Activated B cell treated with CpG ODN at 0.5 μM for 24 hours (primary cell): ENCODE measurements at places on chromosomes 13 and 19.

- DNase-seq: no peak
Observed at GRCh38 chr13:110932588-110932987, 17.7 kb upstream of the ANKRD10 start.

GRCh38 chr19:21483589-21484170 is 21.7 kb upstream of the ZNF429 start:
- no peak for DNase-seq

- no peak for DNase-seq
Observed at GRCh38 chr19:18122424-18122823, 24.8 kb downstream of the MAST3 start.

- DNase-seq: no peak
Observed at GRCh38 chr13:110197471-110197870, 109.5 kb downstream of the COL4A1 start.

DNA sequence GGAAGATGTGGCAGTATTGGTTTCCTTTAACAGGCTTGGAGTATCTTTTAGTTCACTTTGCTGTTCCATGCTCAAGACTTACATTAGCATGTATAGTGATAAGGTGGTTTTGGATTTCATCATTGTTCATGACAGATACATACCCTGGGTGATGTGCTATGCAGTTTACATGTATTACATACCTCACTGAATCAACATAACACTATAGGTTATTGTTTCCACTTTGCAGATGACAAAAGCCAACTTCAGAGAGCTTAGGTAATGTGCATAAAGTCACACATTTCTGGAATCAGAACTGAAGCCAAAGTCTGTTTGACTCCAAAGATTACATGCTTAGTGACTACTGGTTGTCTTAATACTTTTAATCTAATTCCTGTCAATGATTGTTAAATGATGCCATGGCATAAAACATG is 7.1 kb downstream of the COMMD6 start:
- DNase-seq: no peak

DNA sequence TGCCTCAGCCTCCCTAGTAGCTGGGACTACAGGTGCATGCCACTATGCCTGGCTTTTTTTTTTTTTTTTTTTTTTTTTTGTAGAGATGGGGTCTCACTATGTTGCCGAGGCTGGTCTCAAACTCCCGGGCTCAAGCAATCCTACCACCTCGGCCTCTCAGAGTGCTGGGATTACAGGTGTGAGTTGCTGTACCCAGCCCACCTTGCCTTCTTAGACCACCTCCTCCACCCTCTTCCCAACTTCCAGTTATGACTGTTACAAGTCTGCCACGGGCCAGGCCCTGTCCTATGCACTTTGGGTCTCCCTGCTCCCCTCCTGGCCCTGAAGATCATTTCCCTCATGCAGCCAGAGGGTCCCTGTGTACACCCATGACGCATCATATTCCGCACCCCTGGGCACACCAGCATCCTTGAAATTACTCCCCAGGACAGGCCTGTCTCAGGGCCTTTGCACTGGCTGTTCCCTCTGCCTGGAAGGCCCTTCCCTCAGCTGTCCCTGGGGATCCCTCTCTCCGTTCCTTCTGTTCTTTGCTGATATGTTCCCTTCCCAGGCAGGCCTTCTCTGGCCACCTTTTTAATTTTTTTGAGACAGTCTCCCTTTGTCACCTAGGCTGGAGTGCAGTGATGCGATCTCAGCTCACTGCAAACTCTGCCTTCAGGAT is 3.0 kb downstream of the LGALS4 start:
- no peak for DNase-seq

DNA sequence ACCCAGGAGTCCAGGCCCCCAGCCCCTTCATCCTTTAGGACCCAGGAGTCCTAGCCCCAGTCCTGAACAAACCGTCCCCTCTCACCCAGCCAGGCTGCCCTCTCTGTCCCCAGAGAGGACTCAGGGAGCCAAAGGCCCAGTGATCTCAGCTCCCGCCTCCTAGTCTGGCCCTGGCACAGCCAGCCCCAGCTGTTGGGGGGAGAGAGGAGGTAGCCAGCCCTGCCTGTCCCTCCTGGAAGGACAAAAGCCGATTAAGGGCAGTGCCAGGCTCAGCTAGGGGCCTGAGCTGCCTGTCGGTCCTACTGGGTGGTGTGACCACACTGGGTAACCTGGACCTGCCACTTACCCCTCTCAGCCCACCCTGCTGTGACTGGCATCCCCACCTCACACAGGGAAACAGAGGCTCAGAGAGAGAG is 14.5 kb downstream of the LIPE start:
- DNase-seq: no peak

GRCh38 chr19:37999309-38000213 is 92.6 kb downstream of the SIPA1L3 start:
- no peak for DNase-seq

- DNase-seq: no peak
Observed at GRCh38 chr13:23140492-23140891, 40.3 kb upstream of the SGCG start.

DNA sequence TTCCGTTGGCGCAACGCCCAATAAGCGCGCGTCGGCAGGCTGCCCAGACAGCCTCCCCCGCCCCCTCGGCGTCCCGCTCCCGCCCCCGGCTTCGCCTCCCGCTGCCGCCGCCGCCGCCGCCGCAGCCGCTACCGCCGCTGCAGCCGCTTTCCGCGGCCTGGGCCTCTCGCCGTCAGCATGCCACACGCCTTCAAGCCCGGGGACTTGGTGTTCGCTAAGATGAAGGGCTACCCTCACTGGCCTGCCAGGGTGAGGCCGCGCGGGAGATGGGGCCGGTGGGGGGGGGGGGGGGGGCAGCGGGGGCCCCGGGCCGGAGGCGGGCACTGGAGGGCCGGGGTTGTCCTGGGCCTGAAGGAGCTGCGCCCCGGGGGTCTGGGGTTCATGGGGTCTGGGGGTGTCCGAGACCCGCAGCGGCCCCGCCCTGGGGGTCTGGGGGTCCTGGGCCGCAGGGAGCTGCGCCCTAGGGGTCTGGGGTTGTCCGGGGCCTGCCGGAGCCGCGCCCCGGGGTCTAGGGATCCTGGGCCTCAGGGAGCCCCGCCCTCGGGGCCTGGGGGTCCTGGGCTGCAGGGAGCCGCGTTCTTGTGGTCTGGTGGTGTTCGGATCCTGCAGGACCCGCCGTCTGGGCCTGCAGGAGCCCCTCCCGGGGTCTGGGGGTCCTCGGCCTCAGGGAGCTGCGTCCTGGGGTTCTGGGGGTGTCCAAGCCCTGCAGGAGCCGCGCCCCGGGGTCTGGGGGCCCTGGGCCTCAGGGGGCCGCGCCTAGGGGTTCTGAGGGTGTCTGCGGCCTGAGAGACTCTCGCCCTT is at the start of gene HDGFL2:
HDGFL2 (plus strand) TSS at position 124 of the 801 bp plus-strand sequence; CDS start at position 178, 54 bp downstream.
- peak; percentile 88 for DNase-seq

- DNase-seq: no peak
Observed at GRCh38 chr13:108733022-108733560, 103.7 kb downstream of the MYO16 start.

- no peak for DNase-seq
Observed at GRCh38 chr19:36151144-36152018, 866 bp downstream of the COX7A1 start.

DNA sequence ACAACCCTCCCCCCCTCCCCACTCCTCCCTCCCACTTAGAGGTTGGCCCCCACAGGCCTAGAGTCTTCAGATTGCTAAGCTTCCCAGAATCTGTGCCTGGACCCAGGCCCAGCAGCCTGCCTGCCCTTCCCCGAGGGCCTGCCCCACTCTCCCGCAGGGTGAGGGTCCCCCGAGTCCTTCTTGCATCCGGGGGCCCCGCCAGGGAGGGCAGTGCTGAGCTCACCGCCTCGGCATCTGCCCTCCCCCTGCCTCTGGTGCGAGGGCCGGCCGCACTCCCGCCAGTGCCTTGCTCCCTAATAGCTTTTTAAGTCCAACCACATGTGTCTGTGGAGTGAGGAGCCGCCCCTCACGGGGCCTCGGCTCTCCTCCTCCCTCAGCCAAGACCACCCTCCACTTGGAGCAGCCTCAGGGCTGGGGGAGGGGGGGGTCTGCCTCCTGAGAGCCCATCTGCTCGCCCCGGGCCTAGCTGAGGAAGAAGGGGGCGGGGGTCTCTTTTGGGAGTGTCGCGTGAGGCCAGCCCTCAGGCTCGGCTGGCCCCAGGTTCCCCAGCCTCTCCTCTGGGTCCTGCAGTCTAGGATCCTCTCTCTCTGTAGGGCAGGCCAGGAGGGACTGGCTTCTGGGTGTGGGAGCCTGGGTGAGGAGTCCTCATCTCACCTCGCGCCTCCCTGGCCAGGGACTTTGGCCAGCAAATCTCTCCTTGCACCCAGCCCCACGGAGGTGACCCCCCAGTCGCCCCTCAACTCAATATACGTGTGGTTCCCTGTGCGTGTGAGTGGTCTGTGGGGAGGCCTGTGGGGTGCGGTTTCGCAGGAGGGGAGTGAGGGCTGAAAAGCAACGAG is 47.2 kb downstream of the LYL1 start:
- no peak for DNase-seq

DNA sequence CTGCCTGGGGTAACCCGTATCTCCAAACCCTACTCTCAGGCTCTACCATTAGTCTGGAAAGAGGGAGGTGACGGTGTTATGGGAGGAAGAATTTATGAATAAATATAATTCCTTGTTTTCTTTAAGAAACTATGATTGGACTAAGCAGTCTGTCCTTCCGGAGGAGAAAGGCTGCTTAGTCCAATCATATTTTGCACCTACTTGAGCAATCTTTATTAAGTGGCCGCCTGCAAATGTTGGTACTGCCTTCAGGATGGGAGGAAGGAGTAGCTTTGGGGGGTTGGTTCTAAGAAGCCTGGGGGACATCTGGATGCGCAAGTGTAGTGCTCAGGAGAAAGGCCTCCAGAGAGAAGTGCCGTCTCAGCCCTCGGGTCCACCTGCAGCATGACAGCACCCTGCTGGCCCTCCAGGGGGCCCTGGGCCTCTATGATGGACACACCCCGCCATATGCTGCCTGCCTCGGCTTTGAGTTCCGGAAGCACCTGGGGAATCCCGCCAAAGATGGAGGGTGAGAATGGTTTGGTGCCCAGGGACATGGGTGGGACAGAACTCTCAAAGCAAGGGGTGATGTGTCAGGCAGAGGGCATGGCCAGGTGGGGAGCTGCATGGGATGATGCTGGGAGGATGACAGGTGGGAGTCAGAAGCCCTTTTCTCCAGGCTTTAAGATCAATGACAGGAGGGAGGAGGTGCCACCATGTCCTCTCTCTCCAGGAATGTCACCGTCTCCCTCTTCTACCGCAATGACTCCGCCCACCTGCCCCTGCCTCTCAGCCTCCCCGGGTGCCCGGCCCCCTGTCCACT is 4.1 kb downstream of the ACP4 start:
- DNase-seq: no peak

DNA sequence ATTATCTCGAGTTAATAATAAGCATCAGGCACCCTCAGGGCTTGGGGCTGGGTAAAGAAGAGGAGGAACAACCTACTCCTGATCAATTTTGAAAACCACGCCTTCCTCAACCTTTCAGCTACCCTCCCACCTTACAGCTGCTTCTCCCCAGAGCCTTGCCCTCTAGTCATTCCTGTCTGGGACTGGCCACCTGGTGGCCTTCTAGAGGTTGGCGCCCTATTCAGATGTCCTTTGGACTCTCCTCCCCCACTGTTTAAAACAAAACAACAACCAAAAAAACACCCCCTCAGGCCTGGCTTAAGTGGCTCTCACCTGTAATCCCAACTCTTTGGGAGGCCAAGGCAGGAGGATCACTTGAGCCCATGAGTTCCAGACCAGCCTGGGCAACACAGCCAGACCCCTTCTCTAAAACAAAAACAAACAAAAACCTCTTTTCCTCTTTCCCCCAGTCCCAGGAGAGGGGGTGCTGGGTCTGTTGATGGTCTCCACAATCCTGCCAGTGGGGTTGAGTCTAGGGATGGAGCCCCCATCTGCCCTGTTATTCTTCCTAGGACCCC is 62.3 kb downstream of the CCDC70 start:
- no peak for DNase-seq

DNA sequence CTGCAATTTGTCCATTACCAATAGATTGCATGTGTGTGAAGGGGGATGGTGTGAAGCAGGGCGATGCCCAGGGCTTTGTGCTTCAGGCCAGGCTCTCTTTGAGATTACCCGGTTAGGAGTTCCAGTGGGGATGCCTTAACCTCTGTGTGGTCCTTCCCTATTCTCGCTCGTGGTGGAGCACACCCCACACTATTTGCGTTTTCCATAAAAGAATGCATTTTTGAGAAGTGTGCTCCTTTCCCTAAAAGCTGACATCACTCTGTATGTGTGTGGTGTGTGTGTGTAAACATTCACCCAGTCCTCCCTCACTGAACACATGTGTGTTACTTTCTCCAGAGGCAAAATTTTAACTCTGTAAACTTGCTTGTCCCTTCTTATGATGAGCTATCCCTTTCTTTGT is 308.3 kb downstream of the SLC7A1 start:
- DNase-seq: no peak

DNA sequence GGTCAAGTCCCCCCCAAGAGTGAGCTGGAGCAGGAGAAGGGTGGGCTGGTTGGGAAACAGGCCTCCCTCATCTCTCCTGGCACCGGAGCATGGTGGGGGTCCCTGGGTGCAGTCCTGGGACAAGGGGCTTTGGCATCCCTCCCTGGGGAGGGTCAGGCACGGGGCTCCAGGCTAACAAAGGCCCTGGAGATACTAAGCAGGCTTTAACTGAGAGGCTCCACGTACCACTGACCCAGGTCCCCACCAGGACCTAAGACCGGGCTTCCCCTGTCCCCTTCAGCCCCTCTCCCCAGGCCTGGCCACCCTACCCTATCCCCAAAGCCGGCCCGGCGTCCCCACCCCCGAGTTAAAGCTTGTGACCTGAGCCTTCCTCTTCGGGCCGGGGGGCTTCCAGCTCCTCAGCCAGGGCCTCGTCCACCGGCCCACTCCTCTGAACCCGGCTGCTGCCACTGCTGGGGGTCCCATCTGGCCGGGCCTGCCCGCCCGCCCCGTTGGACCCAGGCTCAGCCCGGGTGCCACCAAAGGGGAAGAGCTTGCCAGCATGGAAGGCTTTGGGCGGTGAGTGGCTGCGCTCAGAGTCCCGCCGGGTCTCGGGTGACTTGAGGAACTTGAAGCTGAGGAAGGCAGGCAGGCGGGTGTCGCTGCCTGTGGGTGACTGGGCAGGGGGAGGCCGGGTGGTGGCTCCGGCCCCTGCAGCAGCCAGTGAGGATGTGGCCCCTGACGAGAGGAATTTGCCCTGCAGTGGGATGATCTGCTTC is 10.1 kb downstream of the ANO8 start:
- DNase-seq: no peak

DNA sequence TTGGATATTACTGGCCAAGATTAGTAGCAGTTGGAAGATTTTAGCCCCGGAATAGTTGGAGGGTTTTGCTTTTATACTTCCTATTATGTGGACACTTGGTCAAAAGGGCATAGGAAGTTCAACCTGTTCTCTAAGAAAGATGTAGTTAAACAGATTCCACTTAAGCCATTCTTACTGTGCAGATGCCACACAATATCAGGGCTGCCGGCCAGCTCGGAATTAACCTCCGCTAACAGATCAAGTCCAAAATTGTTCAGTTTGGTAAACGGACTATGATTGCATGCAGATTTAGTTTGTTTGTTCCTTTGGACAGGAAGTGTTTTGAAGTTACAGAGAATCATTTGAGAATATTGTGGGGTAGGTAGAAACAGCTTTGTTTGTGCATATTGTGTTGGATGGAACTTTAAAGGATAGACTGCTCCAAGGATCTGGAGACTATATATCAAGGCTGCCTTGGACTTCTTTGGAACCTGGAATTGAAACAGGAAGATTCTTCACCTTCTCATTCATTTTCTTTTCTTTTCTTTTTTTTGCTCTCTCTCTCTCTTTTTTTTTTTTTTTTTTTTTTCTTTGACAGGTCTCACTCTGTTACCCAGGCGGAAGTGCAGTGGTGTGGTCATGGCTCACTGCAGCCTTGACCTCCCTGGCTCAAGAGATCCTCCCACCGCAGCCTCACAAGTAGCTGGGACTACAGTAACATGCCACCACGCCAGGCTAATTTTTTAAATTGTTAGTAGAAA is 5.0 kb upstream of the SPRY2 start:
- DNase-seq: no peak
